ENCODE measurements at places on chromosomes 5 and 9.

DNA sequence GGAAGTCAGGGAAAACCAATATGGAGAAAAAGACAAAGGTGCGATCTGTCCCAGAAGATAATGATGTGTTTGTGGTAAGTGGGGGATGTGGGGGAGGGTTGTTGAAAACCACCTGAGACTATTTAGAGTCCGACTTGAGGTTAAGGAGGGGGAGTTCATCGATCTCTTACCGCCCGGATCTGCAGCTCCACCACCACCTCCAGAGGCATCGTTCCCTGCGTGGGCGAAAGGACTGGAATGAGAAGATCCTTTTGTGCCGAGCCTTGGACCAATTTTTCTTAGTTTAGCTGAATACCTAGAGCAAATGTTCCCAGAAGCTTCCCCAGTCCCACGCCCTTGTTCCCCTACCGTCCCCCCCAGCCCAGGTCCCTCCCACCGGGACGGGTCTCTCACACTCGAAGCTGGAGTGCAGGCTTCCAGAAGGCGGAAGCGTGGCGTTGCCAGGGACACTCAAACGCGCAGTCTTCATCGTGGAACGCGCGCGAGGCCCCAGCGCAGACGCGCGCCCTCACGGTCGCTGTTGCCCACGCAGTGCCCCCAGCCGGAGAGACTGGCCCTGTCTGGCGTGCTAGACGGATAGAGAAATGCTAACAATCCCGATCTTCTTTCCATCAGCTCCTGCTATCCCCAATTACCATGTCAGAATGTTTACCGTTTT, at the start of gene SPATA6L:
Gene SPATA6L, minus strand, starts transcription at position 439 of the 658 bp plus-strand sequence. Its CDS starts 230 bp downstream, at position 209.
- peak; percentile 2 for DNase-seq

DNA sequence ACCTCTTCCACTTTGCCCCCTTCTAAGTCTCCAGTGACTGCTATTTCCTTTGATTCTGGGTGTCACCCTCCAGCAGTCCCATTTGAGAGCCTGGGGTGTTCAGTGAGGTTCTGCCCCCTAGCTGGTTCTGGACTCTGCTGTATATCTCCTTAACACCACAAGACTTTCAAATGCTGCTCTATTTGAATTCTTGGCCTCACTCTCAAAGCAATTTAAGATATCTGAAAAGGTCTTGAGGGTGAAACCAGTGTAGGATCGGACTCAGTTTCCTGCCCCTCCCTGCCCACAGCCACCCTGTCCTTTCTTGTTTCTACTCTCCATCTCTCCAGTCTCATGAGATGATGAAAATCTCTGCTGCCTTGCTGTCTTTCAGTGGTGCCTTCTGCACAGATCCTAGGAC, 280.9 kb downstream of the TENT4A start:
- no peak for DNase-seq

- no peak for DNase-seq
Measured at GRCh38 chr5:67363963-67364362, 167.4 kb upstream of the CD180 start.

GRCh38 chr9:23823986-23824829, 1.8 kb downstream of the ELAVL2 start:
- DNase-seq, result no peak

DNA sequence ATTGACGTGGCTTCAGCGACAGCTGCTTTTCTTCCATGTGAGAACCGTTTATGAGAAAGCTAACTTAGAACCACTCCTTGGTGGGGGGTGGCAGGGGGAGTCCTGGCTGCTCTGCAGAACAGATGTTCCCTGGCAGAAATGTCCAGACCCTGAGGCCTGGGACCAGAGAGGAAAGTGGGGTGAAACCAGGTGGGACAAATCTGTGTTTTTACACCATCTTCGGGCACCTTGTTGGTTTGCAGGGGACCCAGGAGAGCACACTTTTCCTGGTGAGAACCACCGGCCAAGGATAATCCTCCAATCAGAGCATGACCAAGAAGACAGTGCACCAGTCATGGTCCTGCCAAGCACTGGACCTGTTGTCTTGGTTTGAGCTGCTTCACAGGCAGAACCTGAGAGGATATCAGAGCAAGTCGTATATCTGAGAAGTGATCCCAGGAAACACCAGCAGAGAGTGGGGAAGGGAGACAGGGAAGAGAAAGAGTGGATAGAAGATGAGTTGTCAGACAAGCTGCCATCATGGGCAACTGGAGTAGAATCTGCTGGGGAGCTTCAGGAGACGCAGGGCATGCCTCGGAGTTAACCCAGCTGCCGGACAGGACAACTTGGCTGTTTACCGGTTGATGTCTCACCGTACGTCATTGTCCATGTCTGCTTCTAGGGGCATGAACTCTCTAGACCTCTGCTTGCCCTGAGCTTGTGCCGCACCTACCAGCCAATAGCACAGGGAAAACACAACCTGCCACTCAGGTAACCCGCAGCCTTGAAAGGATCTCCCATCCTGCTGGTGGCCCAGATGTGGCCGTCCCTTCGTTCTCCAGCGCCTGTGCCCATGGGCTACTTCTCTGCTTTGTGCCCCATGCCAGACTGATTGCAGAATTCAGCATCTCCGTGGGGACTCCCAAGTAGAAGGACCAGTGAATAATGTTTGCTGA, 178.4 kb upstream of the MVB12B start:
- DNase-seq, result no peak

DNA sequence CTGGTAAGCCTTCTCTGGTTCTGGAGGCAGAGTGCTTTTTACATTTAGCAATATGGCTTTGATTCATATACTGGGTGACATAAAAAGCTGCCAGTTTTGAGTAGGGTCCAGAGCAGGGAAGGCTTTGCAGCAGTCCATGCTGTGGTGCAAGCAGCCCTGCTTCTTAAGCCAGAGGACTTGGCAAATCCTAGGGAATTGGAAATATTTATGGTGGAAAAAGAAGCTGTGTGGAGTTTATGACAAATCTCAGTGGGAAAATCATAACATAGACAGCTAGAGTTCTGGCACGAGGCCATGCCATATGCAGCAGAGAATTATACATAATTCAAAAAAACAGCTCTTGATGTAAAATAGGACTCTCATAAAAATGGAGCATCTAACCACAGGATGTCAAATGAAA, 536.4 kb downstream of the RASEF start:
- DNase-seq, result no peak

DNA sequence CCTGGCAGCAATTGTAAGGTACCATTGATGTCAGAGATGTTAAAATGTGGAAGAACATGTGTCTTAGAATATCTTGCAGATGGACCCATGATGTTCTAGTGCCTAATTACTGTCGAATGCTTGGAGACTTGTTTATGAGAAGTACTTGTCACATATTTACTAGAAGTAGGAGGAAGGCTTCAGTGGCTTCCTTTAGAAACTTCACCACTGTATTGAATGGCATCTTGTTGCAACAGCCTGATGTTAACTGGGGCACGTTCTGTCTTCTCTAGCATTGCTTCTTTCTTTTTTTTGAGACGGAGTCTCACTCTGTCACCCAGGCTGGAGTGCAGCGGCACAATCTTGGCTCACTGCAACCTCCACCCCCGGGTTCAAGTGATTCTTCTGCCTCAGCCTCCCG, 16.5 kb downstream of the UGCG start:
- no peak for DNase-seq

- no peak for DNase-seq
Measured at GRCh38 chr5:115941051-115941675, 21.1 kb upstream of the LVRN start.

- DNase-seq, result no peak
Measured at GRCh38 chr5:67983251-67984110, 232.1 kb upstream of the PIK3R1 start.

GRCh38 chr9:97808415-97808814, 44.6 kb upstream of the FOXE1 start:
- no peak for DNase-seq

DNA sequence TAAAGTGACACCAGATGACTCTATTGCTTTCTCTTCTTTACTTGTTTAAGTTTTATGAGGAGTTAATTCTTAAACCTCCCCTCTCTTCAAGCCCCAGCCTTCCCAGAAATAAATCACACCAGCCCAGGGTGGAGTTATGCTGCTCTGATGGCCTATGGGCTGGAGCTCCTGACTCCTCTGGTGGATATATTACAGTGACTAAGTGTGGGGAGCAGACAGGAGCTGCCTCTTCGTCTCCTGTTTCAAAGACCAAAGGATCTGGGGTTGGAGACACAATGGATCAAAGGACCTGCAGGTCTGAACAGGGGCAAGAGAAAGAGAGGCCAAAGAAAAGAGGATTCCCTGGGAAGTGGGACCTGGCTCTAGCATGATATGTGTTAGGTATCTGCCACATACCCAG, 312.0 kb upstream of the MSX2 start:
- no peak for DNase-seq

DNA sequence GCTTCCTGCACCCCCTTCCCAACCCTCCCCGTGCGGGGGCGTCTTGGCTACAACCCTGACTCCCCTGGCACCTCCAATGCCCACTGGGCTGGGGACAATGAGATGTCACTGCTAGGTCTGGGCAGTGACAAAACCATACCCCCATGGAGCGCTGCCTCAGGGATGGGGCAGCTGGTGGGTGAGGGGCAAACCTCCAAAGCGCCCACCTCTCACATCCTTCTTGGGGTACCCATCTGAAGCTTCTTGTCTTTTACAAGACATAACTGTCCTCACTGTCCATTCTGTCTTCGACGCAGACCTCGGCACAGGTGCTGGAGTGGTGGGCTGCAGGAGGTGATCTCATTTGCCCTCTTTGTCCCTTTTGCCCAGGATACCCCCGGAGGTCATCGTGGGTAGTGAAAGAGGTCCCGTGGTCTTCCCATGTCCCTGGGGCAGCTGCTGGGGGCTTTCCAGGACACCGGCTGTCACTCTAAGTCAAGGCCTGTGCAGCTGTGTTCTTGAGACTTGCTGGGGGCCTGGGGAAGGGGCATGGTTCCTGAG, 27.8 kb upstream of the CSF1R start:
- no peak for DNase-seq

- DNase-seq, result no peak
Measured at GRCh38 chr5:152151940-152152339, 227.3 kb upstream of the GLRA1 start.

DNA sequence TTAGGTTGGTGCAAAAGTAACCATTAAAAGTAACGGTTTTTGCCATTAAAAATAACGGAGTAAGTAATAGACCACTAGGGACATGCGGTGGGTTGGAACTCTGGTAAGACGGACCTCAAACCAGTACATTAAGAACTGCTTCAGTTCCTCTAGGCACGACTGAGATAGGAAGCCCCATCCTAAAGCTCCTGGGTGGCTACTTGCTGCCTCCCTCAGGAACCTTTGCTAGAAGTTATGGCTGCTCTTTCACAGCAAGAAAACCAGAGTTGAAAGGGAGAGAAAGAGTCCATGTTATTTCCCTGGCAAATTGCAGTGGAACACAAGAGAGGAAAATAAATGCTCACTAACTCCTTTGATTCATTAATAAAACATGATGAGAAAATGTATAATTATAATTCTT, 47.6 kb downstream of the MCTP1 start:
- DNase-seq, result no peak

DNA sequence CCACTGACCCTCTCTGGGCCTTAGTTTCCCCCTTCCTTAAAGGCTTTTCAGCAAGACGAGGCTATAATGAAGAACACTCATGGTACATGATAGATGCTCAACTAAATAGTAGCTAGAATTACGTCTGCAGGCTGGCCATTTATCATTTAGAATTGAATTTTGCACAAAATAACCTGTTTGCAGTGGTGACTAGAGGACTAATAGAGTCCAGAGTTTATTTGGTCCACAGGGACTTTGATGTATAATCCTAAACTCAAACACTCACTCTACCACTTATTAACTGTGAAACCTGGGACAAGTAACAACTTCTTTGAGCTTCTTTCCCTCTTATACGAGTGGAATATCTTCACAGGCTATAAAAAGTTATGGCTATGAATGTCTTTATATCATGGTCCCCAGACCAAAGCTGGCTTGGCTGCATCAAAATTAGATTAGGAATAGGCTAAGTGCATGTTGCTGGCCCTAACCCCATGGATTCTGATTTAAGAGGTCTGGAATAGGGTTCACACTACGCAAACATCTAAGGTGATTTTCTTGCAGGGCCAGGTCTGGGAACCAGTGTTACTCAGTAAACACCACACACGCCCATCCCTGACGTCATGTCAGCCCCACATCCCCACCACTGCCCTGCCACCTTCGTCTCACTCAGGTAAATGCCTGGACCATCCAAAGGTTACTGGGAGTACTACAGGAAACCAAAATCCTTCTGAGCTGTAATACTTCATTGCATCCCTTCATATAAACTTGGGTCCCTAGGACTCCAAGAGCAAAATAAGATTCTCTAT, 150.6 kb downstream of the FRMD3 start:
- DNase-seq, result no peak

- DNase-seq, result no peak
Measured at GRCh38 chr5:174693697-174694385, 30.5 kb upstream of the MSX2 start.

DNA sequence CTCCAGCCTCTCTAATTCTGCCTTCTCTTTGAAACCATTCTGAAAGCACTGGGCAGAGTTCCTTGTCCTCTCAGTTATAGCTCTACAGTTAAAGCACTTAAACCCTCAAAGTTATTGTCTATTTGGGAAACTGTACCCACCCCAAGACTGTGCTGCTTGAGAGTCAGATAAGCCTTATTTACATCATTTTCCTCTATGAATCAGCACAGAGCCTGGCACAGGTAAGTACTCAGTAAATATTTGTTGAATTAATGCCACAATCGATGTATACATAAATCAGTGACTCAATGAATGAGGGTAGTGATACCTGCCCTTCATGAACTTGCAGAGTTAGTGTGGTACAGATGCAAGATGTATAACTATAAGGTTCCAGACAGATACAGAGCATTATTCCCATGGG, 549.4 kb upstream of the KLF4 start:
- DNase-seq, result no peak

- no peak for DNase-seq
Measured at GRCh38 chr5:152051499-152052454, 127.1 kb upstream of the GLRA1 start.

- no peak for DNase-seq
Measured at GRCh38 chr5:10466446-10467073, 24.9 kb downstream of the ROPN1L start.

DNA sequence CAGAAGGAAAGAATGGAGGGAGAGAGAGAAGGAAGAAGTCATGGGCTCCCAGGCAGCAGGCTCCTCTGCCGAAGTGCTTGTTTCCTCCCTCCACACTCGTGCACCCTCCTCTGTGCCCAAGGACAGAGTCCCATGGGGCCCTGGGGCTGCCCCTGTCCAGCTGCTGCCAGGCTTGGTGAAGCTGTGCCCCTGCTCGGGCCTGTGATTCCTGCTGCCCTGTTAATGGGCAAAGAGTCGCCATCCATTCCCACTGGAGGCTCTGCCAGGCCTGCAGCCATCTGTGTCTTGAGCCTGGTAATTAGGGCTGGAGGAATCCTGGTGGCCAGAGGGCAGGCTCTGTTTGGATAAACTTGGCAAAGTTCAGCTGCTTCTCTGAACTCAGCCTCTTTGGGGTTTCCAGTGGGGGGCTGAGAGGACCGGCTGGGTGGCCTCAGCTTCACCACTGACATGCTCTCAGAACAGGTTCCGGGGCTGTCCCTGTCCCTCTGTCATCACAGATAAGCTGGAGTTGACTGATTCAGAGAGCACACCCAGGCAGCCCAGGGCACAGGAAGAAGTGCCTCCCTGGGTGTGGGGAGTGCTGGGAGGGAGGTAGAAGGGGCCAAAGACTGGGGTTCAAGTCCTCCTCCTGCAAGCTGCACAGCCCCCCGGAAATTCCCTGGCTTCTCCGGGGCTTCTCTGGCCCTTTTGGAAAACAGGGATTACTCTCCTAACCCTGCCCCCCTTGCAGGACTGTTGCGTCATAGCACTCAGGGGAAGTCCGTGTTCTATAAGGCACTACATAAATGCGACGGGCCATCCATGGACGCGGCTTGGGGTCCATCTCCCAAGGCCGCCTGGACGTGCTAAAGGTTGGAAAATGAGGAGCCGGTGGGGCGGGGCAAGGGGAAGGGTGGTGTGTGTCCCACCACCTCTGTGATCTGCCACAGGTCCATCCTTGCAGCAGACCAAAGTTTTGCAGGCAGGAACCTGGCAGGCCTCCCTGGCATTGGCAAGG, 154.8 kb downstream of the PAX5 start:
- no peak for DNase-seq
